ENCODE measurements at places on chromosomes 12 and 14.

- no peak for DNase-seq
Measured at GRCh38 chr12:61717986-61718385, 542.2 kb upstream of the USP15 start.

DNA sequence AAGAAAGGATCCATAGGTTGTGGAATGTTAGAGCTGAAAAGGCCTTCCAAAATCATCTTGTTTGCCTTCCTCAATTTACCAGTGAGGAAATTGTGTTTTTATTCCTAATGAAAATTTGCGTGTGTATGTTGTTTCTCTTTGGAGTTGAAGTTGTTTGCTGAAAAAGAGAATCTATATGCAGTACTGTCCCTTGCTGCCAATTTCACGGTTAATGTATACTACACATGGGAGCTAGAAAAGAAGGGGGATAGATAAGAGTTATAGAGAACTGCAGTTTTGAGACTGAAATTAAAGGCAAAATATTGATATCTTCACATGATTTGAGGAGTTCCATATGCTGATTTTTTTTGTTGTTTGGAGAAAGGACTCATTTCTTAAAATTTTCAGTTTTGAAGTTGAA lies 62.0 kb upstream of the LRTM2 start:
- no peak for DNase-seq

DNA sequence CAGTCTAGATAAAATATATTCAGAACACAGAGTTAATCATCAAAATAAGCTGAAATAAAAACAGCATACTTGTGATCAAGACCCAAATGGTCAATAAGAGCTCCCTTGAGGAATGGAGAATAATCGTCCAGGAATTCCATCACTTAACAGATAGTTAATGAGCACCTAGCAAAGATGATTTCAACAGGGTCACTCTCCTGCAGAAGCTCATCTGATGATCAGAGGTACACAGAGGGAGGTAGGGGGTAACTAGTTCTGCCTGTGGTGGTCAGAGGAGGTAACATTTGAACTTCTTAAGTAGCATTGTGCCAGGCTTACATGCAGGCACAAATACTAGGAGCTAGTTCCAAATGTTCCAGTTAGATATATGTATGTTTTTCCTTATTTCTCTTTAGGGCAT lies 9.5 kb downstream of the MED13L start:
- DNase-seq = no peak

- DNase-seq = no peak
Measured at GRCh38 chr12:119589097-119589496, 4.5 kb upstream of the TMEM233 start.

GRCh38 chr14:77327111-77327510 lies 6.3 kb downstream of the GSTZ1 start:
- DNase-seq = no peak

DNA sequence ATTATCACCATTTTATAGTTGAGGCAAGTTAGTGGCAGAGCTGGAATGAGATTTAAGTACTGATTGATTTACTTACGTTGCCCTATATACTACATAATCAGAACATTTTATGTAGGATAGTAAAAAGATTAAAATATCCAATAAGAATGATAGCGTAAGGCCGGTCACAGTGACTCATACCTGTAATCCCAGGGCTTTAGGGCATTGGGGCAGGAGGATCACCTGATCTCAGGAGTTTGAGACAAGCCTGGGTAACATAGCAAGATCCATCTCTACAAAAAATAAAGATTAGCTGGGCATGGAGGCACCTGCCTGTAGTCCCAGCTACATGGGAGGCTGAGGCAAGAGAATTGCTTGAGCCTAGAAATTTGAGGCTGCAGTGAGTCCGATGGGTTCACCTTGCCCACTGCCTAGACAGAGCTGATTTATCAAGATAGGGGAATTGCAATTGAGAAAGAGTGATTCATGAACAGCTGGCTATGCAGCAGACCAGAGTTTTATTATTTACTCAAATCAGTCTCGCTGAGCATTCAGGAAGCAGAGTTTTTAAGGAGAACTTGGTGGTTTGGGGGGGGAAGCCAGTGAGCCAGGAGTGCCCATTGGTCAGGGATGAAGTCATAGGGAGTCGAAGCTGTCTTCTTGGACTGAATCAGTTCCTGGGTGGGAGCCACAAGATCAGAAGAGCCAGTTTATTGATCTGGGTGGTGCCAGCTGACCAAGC lies 24.7 kb upstream of the SGPP1 start:
- DNase-seq = no peak

DNA sequence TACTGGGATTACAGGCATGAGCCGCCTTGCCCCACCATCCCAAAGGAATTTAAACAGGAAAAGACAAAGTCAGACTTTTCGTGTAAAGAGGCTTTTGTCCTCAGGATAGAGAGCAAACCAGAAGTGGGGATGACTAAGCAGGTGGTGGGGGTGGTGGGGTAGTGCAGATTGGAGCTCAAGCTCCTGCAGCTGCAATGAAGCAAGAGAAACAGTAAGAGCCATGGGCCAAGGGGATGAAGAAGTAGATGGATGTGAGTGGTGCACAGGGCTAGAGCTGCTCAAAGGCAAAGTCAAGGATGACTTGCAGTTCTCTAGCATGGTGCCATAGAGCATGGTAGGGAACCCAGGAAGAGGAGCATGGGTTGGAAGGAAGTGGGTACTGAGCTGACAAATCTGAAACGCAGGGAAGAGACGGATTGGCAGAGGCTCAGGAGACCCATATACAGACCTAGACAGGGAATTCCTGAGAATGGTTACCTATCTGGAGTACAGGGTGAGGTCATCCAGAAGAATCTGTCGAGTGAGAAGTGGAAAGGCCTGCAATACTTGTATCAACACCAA lies 11.4 kb upstream of the RNF34 start:
- DNase-seq = no peak

DNA sequence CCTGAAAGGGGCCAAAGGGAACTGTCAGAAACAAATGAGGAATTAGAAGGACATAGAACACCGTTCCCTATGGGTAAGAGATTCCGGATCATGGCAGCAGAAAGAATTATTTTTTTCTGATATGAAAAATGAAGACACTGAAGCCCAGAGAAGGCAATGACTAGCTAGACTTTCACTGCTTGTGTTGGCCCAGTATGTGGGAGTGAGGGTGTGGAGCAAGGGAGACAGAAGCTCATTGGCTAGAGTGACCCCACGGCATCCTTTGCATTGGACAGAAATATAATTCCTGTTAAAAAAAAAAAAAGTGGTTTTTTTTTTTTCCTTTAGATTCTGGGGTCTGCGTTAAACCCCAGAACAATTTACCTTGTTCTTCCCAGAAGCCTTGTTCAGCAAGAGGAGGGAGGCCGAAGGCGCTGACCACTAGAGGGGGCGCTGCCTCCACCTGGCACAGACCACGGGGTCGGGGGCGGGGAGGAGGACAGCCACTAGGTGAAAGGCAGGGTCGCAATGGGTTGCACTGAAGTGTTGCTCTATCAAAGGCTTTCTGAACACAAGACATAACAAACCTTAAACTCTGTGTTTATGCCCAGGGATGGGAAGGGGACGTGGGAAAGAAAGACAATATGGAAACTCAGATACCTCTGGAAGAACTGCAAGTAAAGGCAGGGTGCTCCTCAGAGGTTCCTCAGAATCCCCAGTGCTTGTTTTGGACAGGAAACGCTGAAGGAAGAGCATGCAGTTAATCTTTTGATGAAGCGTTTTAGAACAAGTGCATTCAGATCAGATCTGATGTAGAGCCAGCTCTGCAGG lies 156.8 kb downstream of the KCNA5 start:
- DNase-seq = peak; percentile 10

GRCh38 chr12:69500631-69501030 lies 30.4 kb downstream of the FRS2 start:
- no peak for DNase-seq

GRCh38 chr12:82595941-82596340 lies 90.8 kb upstream of the TMTC2 start:
- DNase-seq = no peak

DNA sequence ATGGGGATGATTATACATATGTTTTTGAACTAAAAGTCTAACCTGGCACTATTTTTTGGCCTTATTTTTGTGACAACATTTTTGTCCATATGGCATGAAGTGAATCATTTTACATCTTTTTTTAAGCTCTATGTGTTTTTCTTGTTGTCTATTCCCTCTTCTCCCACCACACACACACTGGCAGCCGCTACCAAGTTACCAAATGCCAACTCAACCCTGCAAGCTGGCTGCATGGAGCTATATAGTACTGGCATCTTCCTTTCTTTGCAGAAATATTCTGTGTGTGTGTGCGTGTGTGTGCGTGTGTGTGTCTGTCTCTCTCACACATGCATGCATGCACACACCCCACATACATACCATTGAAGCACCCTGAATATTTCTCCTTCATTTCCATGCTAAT lies 278.9 kb upstream of the SOX5 start:
- no peak for DNase-seq

GRCh38 chr12:62922539-62922938 lies 12.4 kb downstream of the PPM1H start:
- no peak for DNase-seq

DNA sequence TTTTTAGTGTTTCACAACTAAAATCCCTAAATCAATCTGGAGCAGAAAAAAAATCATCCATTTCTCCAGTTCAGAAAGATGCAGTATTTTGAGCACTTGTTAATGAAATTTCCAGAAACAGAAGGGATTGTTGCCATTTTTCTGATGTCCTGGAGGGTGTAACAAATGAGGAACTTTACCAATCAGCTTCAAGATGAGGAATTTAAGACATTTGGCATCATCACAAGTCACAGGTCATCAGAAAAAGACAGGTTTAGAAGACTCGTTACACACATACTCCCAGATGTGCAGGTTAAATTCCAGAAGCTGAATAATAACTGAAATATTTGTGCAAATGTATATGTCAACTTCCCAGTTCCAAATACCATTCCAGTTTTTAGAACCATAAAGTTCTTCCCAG lies 482 bp upstream of the PSMC1 start:
- no peak for DNase-seq

DNA sequence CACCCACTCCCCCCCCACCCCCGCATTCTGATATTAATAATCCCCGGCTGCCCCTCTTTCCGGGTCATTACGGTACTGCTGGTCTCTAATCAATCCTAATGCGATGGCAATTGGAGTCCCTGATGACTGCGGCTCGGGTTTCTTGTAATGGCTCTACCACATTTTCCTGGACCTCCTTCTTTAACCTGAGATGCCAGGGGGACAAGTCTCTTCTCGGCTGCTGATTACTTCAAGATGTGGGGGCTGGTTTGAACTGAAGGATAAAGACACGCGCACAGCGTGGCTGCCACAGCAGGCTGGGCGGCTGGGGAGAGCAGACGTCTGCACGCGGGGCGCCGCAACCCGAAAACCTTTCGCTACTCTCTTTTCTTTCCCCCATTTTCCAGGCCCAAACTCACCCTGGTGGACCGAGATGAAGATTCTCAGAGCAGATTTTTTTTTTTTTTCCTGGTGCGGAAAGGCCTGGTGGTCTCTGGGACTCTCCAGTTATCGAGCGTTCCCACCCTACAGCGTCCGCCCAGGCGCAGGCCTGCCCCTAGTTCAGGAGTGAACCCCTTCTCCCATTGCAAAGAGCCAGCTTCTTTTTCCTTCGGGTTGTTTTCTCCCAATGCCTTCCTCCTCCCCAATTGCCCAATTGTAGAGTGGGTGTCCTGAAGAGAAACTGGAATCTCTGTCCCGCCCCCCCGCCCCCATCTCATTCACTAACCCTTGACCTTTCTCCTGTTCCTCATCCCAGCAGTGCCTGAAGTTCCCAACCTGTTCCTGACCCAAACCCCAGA lies 6.0 kb upstream of the SIX1 start:
- DNase-seq = no peak

- DNase-seq = no peak
Measured at GRCh38 chr12:116381240-116381743, 103.8 kb upstream of the MED13L start.

DNA sequence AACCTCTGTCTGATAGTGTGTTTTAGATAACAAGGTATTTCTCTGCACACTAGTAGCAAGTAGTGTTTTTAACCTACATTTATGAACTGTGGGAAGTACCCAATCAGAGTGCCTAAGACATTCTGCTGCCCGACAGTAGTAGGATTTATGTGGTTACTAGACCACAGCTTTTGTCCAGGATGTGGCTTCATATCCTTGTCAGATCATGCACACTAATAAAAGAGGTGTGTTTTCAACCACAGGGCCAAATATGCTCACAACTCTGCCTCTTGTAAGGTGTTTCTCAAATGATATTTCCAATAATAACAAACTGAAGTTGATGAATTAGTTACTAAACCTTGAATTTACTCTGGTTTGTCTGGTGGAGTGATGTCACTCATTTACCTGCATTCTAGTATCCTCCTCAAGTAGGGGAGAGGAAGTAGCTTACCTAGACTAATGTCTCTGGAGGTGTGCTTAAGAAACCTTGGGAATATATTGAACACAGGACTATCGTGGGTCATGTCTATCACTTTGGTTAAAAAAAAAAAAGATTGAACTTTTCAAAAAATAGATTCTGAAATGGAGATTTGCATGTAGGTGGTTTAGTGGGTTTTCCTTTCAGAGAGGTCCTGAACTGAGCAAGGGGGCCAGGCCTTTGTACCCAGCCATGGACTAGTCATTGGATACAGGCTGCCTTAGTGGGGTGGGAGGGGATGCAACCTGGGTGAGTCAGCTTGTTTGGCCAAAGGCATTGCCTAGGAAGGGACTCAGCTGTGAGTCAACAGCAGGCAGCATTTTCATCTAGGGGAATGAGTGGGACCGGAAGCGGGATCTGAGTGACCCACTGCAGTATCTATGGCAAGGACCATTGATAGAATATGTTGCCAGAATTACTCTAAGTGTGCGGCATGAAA lies 14.1 kb downstream of the FBXW8 start:
- DNase-seq = peak; percentile 32

DNA sequence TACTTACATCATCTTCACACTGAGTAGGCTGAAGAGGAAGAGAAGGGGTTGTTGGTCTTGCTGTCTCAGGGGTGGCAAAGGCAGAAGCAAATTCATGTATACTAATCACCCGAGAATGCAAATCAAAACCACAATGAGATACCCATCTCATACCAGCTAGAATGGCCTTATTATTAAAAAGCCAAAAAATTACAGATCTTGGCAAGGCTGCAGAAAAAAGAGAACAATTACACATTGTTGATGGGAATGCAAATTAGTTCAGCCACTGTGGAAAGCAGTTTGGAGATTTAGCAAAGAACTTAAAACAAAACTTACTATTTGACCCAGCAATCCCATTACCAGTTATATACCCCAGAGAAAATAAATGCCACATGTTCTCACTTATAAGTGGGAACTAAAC lies 154.9 kb downstream of the SEC23A start:
- DNase-seq = no peak

DNA sequence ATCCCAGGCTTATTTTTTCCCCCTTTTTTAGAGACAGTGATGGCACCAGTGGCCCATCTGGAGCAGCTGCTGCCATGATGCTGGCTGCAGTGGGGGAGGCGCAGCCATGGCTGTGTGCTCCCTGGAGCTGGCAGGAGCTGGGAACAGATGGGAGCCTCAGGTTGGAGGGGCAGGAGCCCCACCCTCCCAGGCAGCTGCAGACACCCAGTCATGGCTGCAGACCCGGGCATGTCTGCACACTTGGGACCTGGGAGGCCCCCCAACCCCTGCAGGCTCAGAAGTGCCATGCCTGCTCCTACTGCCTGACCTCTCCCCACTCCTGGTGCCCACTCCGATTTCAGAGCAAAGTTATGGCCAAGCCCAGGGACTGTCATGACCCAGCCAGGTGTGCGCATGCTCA lies 25.1 kb downstream of the CDKL1 start:
- DNase-seq = no peak
